ENCODE measurements at places on chromosomes 11 and 22.

GRCh38 chr11:134119094-134119493, 50.2 kb downstream of the JAM3 start:
- no peak for DNase-seq

GRCh38 chr22:22388494-22388893, 120.0 kb downstream of the ZNF280B start:
- no peak for DNase-seq

GRCh38 chr11:69945157-69945556, 125.9 kb upstream of the FGF3 start:
- DNase-seq, result no peak

DNA sequence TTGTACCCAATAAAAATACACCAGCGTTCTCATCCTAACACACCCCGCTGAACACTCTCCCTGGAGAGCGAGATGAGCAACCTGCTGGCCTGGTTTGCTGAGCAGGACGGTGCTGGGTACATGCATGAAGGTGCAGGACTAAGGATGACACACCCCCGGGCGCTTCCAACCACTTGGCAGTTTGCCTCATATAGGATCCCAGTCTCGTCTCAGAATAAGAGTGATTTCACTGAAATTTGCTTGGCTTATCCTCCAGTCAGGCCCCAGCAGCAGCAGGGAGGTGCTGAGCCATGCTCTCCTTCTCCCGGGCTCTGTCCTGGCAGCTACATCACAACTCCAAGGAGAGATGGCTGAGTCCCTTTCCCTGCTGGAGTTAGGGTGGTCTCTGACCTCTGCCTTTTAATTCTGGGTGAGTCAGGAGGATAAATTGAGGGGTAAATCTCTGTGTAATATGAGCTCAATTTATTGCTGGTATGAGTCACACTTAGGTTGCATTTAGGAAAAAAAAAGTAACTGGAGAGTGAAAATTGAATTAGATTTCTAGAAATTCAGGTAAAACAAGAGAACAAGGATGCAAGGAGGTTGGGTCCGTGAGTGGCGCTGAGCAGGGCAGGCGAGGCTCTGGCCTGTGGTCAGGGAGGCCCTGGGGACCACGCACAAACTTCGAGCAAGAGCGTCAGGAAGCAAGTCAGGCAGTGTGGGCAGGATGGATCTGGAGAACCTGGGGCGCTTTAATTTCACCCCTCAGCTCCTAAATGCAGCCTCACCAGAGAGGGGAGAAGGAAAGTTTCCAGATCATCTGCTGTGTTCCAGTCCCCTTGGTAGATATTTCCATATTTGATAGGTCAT, 974.0 kb downstream of the TBC1D22A start:
- no peak for DNase-seq

- no peak for DNase-seq
Observed at GRCh38 chr22:17910561-17911311, 113.6 kb downstream of the MICAL3 start.

GRCh38 chr11:126546191-126546590, 190.7 kb downstream of the ST3GAL4 start:
- no peak for DNase-seq

DNA sequence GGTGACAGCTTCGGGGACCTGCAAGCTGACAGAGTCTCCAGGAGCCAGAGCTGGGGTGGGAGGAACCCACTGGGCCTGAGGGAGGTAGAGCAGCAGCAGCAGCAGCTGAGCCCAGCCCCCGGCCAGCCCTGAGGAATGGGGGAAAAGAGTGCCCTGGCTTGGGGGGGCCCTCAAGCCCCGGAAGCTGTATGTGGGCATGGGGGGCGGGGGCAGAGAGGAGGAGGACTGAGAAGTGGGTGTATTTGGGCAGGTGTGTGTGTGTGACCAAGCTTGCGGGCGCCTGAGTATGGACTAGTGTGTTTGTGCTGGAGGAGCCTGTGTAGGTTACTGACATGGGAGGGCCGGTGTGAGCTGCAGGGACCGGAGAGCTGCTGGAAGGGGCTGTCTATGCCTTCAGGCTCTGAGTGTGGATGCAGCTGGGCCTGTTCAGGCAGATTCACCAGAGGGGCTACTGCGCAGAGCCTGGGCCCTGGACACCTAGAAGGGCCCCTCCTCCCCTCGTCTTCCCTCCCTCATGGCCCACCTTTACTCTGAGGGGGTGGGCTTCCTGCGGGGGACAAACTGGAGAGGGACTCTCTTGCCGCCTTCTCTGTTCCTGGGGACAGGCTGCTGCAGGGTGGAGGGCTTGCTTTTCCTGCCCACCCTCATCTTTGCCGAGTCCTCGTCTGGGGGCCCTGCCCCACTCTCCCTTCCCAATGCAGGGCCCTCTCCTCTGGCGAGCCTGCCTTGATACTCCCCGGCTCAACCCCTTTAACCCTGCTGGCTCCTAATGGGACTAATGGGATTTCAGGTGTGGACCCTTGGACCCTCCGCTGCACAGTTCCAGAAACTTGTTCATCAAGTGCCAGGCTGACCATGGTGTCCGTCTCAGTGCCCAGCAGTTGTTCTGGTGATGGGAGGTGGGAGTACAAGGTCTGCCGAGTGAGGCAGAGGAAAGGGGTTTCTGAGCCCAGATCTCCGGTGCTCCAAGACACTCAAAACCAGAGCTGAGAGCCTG, 28.2 kb downstream of the ST3GAL4 start:
- DNase-seq, result no peak

DNA sequence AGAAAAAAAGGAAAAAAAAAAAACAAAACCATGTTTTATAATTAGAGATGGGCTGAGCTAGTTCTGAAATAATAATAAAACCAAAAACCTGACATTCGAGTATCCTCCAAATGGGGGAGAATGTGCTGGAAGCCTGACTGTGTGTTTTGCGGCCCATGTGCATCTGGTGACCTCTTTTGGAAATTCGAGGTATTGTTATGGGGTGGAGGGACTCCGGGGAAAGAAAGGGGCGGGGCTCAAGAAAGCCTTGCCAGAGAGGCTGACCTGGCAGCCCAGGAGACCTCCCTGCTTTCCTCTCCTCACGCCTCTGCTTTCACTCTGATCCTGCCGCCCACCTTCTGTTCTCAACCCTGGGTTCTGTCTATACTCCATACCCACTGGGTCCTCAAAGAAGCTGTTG, 72.9 kb downstream of the CTTN start:
- DNase-seq, result no peak

DNA sequence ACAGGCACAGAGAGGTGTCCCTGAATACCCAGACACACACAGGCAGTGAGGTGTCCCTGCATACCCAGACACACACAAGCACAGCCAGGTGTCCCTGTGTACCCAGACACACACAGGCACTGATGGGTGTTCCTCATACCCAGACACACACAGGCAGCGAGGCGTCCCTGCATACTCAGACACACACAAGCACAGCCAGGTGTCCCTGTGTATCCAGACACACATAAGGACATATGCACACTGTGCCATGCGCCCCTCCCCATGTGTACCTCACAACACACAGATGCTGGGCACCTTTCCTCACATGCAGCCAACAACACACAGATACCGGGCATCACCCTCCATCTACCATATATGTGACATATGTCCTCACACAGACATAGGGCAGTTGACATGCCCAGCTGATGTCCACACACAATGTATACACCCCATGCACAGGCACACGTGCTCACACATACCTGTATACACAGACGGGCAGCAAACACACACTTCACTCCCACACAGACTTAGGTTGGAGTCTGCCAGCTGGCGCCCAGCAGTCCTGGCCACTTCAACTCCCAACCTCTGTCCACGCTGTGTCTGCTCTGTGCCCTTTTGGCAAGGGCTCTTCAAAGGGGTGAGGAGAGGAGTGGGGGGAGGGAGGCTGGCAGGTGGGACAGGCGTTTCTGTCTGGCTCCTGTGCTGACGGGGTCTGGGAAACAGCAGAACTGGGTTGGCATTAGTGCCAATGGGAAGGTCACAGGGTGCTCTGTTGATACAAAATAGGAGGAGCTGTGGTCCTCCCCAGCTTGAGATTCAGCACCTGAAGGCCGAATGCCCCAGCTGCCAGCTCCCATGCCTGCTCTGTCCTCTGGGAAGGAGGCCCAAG, 69.4 kb upstream of the ALX4 start:
- DNase-seq, result no peak

GRCh38 chr22:35458547-35459422, 58.8 kb downstream of the MCM5 start:
- peak; percentile 94 for DNase-seq

- DNase-seq, result no peak
Observed at GRCh38 chr22:34070051-34070450, 149.8 kb upstream of the LARGE1 start.

GRCh38 chr11:109762546-109762945, 330.6 kb upstream of the ZC3H12C start:
- no peak for DNase-seq

DNA sequence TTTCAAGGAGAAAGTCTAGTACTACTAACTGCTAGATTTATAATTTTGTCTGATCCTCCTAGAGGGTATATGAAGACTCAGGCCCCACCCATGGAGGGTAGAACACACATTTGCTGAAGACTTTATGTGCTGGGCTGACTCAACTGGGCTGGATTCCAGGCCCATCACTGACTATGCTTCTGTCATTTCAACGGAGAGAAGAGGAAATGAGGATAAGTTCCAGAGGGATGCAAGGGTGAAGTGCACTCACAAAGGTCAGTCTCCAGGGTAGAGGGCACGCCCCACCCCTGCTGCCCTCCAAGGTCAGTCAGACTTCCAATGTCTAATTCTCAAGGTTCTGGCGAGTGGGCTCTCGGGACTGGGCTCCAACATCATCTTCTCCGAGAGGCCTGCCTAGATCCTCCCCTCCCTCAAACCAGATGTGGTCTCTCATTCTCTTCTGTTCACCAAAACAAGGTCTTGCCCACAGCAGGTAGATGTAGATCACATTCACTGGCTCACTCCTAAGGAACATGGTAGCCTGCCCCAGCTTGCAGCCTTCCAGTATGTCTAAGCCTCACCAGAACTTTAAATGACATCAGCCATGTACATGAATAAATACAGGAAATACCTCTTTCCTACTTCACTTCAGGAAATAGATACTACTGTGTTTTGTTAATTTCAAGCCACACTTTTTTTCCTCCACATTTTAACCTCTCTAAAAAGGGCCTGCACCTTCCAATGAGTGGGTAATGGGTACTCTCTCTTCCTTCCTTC, 7.3 kb upstream of the C11orf86 start:
- no peak for DNase-seq

DNA sequence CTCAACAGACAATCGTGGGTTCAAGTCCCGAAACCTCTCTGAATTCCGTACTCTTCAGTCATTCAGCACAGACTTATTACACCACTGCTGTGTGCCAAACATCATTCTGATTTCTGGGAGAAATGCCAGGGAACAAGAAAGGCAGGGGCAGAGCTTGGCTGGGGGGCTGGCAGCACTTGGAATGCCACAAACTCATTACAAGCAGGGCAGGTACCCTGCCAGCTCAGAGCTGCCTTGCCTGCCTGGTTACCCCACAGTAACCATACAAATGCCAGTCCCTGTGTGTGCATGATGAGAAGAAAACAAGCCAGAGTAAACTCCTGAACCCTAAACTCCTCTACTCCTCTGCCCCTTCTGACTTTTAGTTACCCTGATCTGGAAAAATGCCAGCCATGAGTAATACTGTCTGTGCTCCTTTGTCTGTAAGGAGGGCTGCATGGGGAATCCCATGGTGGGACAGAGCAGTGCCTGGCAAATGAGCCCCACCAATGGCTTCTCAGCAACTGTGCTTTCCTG, 6.9 kb upstream of the RAD9A start:
- no peak for DNase-seq

- no peak for DNase-seq
Observed at GRCh38 chr11:111700162-111700561, 66.0 kb downstream of the PPP2R1B start.

DNA sequence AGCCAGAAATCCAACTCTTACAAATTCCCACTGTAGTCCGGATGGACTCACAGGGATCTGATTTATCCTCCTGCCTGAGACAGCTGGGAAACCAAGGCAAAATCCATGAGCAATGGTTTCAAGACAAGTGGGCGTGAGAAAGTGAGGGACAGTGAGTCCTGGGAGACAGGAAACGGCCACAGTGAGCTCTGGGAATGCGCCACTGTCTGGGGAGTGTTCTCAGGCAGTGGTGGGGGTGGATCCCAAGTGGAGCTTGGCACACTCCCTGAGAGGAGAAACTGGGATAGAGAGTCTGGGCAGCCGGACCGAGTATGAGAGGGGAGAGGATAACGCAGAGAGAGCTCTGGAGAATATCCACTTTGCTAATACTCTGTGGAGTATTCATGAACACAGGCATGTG, 9.8 kb downstream of the IL17REL start:
- no peak for DNase-seq

GRCh38 chr11:36699271-36699670, 101.2 kb upstream of the RAG2 start:
- DNase-seq, result no peak

All from NCI-H146 (cell line).